ENCODE measurements at places on chromosomes 12 and 14. TPM values are rescaled to one million over a fixed set of nuclear protein-coding genes. Genes with fewer than 3 reads are reported as not detected.

Gene ANO2
- total RNA-seq, result 17.9 TPM

Gene KCNC2
- not detected for total RNA-seq

Gene GPR137C
- 1.2 TPM for total RNA-seq

Gene CLEC1B
- total RNA-seq, result not detected

Gene NGB
- 4.2 TPM for total RNA-seq

Gene ARHGEF25
- total RNA-seq, result 133 TPM

Gene CHGA
- 1.4 TPM for total RNA-seq

DNA sequence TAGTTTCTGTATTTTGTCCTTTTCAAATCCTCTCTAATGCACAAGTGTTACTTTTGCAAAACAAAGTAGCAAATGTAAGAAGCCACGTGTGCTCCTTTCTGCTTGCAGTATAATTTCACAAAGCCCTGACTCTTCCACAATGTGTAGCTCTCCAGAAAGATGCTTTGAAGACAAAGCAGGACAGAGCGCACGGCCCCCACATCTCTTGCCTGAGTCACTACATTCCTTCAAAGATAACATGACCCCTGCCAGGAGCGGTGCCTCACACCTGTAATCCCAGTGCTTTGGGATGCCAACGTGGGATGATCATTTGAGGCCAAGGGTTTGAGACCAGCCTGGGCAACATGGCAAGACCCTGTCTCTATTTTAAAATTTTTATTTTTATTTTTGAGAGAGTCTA is 40.5 kb downstream of the JAG2 start:
- no peak overlapping the region for H3K4me3 ChIP-seq
- peaks cover 6% of the 10 kb centered on the region for H3K4me1 ChIP-seq
- no peak for DNase-seq
- H3K27ac ChIP-seq, result no peak overlapping the region
- no peaks in the 10 kb centered on the region for H3K27me3 ChIP-seq

DNA sequence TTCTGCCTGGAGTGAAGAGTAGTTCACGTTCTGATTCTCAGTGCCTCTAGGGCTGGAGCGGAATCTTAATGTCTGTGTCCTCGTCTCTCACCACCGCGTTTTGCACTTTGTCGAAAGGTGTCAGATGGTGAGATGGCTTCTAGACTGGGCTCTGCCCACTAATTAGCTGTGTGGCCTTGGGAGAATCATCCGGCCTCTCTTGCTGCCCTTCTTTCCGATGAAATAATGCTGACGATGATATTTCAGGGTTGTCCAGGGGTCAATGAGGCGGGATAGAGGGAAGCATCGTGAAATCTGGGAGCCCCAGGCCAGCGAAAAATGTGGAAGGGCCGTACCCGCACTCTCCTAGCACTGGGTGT is 811 bp upstream of the GALNT16 start:
- H3K36me3 ChIP-seq, result no peaks in the 10 kb centered on the region
- peaks cover 42% of the 10 kb centered on the region for H3K4me1 ChIP-seq
- peak overlapping the region; percentile 75 for H3K4me3 ChIP-seq
- no peaks in the 10 kb centered on the region for H3K27me3 ChIP-seq

DNA sequence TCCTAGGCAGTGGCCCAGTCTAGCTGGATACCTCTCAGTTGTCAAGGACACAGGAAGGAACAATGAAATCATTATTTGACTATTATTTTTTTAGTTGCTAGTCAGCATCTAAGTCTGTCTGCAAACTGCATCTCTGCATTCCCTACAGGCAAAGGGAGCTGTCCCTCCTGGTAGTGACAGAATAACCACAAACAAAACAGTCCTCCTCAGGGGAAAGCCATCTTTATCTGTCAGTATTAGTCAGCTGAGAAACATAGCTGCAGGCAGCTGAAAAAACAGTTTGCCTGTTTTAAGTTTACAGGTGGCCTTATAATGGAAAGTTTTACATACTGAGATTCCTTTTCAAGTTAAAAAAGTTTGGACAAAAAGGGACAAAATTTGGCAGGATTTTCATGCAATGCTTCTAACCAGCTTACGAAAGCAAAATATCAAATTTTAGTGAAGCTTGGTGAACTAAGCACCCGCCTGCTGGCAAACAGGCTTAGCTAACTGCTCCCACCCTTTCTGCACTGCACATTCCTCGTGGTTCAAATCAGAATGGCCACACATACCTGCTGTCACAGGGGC is 29.5 kb downstream of the SLC25A21 start:
- H3K36me3 ChIP-seq, result no peaks in the 10 kb centered on the region
- no peaks in the 10 kb centered on the region for H3K4me1 ChIP-seq
- no peak overlapping the region for H3K4me3 ChIP-seq
- H3K27me3 ChIP-seq, result no peaks in the 10 kb centered on the region
- H3K27ac ChIP-seq, result no peak overlapping the region

DNA sequence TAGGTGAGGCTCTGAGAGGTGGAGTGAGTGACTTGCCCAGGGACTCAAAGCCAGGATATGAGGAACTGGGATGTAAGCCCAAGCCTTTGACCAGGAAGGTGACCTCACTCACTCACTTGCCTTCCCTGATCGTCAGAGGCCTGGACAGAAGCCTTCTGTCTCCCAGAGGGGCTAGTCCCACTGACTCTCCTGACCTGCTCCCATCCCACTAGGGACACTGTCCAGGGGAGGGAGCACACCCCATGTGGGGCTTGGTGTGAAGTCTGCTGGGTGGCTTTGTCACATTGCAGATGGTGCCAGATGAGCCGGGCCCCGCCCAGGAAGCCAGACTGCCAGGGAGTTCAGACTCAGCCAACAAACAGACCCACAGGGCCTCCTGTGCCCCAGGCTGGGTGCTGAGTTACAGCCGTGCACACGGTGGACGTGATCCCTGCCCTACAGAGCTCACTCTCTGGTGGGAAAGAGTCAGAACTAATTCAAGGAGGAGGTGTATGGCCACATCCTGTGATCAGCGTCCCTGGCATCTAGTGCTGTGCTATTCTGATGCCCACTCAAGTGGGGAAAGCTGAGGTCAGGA is 28.3 kb downstream of the MMAB start:
- no peak overlapping the region for H3K4me3 ChIP-seq
- peaks cover 8% of the 10 kb centered on the region for H3K4me1 ChIP-seq
- no peaks in the 10 kb centered on the region for H3K27me3 ChIP-seq
- no peak overlapping the region for H3K27ac ChIP-seq

DNA sequence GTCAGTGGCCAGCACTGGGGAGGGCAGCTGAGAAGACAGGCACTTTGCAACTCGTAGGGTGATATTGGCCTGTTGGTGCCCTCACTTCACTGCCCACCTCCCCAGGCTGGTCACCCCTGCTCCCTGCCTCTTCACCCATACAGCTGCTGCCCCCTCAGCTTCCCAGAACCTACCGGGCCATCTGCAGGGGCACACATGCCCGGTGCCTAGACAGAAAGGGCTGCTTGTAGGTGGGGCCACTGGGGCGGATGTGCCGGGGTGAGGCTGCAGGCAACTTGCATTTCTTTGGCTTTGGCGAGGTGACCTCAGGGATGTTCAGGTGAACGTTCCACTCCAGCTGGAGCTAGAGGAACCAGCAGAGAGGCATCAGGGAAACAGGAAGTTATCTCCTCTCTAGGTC is 17.2 kb downstream of the FAM186B start:
- no peak overlapping the region for H3K4me3 ChIP-seq
- no peak overlapping the region for H3K27ac ChIP-seq
- peaks cover 10% of the 10 kb centered on the region for H3K4me1 ChIP-seq
- no peaks in the 10 kb centered on the region for H3K27me3 ChIP-seq

GRCh38 chr12:127582074-127582473 is 684.9 kb upstream of the TMEM132C start:
- H3K36me3 ChIP-seq, result no peaks in the 10 kb centered on the region
- peak; percentile 47 for DNase-seq
- no peak overlapping the region for H3K27ac ChIP-seq
- no peaks in the 10 kb centered on the region for H3K4me1 ChIP-seq
- H3K27me3 ChIP-seq, result no peaks in the 10 kb centered on the region

- H3K4me3 ChIP-seq, result no peak overlapping the region
- no peaks in the 10 kb centered on the region for H3K36me3 ChIP-seq
- H3K27ac ChIP-seq, result no peak overlapping the region
- no peak for DNase-seq
- no peaks in the 10 kb centered on the region for H3K4me1 ChIP-seq
These were observed 133.1 kb downstream of the SLC15A4 start for GRCh38 chr12:128690641-128691040.

DNA sequence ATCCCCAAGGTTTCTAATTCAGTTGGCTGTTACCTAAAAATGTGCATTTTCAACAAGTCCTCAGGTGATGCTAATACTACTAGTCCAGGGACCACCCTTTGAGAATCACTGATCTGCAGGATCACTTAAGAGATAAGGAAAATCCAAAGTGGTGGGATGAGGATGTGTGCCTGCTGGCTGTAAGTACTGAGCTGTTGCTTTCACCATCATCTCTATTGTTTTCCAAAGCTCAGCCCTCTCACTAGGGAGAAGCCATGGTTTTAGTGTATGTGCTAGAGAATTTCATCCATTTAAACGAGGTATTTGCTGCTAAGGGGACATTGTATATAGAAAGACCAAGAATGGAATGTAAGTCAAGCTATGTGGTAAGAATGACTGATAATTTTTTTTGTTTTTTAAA is 202.3 kb downstream of the KIF21A start:
- no peaks in the 10 kb centered on the region for H3K36me3 ChIP-seq
- DNase-seq, result no peak
- H3K4me1 ChIP-seq, result peaks cover 21% of the 10 kb centered on the region
- no peak overlapping the region for H3K27ac ChIP-seq

DNA sequence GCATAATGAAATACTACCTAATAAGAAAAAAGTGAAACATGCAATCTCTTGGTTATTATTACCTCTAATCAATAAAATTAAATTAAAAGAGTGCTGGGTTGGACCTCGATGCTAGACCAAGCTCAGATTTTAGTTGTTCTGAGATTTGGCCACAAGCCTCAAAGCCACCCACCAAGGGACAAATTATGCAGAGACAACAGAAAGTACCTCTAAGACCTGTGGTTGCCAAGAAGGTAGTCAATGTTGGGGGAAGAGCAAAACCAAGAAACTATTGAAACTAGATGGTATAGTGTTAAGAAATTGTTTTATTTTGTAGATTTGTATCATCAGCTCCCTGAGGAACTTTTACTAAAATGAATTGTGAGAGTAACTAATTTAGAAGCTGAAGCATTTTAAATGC is 43.8 kb upstream of the ARID2 start:
- H3K4me1 ChIP-seq, result no peaks in the 10 kb centered on the region
- no peak overlapping the region for H3K27ac ChIP-seq
- H3K36me3 ChIP-seq, result no peaks in the 10 kb centered on the region

DNA sequence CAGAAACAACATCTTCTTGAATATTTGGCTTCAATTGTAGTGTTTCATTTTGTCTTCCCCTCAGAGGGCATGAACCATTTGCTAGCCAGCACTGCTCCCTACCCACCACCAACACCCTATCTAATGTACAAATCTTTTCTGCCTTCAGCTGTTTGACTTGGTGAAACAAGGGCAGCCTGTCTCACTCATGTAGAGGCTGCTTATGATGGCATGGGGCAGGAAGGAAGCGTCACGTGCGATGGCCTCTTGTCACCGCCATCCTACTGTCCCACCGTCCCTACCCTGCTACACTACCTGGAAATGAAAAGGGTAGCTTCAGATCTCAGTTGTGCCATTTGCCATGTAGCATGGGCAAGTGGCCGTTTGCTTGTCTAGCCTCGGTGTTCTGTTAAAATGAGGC is 29.9 kb upstream of the LRTM2 start:
- peaks cover 20% of the 10 kb centered on the region for H3K36me3 ChIP-seq
- peaks cover 21% of the 10 kb centered on the region for H3K4me1 ChIP-seq
- H3K27ac ChIP-seq, result no peak overlapping the region
- no peaks in the 10 kb centered on the region for H3K27me3 ChIP-seq
- peak; percentile 47 for DNase-seq
- H3K4me3 ChIP-seq, result no peak overlapping the region

GRCh38 chr14:51546099-51546498 is 105.6 kb upstream of the FRMD6 start:
- H3K4me3 ChIP-seq, result no peak overlapping the region
- H3K27ac ChIP-seq, result peak overlapping the region; percentile 80
- peaks cover 44% of the 10 kb centered on the region for H3K4me1 ChIP-seq
- no peak for DNase-seq

DNA sequence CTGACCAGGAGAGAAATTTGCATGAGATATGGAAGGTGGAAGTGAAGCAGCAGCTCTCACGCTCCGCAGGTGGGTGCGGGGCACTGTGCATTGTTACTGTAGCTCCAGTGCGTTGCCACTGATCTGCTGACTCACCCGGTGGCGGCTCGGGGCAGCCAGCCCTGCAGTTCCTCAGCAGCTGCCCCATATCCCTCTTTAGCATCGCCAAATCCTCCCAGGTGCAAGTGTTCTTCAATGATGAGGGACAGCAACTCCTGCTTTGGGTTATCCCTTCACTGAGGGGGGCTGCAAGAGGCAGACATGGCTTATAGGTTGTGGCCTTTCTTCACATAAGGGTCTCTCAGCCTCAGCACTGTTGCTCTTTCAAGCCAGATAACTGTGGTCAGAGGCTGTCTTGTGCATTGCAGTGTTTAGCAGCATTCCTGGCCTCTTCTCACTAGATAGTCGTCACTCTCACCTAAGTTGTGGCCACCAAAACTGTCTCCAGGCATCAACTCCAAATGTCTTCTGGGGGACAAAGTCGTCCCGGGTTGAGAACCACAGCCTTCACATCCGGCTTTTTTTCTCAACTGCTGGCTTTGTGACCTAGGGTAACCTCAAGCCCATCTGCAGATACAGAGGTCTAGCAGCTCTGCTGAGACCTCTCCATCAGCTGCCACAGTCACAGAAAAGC is 180.8 kb downstream of the EFCAB11 start:
- no peaks in the 10 kb centered on the region for H3K27me3 ChIP-seq
- H3K4me1 ChIP-seq, result peaks cover 10% of the 10 kb centered on the region
- H3K27ac ChIP-seq, result no peak overlapping the region
- H3K4me3 ChIP-seq, result no peak overlapping the region
- no peak for DNase-seq
